ENCODE measurements at places on chromosomes 7 and 10.
A peak's percentile ranks its signal among the peaks of the same experiment; 100 is the strongest.

DNA sequence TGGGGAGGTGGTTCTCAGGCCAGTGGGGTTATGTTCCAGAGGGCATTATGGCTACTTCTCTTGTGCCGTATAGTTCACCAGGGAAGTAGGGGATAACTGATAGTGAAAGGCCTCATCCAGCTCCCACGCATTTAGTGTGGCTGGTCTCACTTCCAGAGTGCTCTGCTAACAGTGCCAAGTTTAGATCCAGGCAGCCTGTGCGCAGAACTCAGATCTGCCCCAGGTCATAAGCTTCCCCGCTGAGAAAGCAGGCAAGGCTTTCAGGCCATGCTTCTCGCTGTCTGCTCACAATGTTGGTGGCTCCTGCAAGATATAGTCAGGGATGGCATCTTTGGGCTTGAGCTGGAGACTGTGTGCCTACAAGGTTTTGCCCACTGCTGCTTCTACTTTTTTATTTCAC is 11.3 kb downstream of the AGK start:
- DNase-seq = no peak

GRCh38 chr7:104126411-104126841 is 81.4 kb downstream of the ORC5 start:
- DNase-seq = no peak

DNA sequence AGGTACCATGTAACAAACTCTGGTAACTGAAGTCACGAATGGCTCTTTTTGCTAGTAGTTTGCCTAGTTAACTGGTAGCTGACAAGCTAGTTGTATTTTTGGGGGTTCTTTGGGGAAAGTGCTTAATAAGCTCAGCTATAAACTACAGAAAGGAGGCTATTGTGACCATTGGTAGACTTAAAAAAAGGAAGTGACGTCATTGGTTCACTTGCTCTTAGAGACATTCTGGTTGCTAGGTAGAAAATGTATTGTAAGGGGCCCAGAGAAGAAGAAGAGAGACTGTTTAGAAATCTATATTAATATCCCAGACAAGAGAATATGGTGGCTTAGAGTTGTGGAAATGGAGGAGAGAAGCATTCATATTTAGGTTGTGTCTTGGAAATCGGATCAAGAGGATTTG is 103.0 kb downstream of the NXPH1 start:
- DNase-seq = no peak

GRCh38 chr10:63798599-63799498 is 277.6 kb downstream of the REEP3 start:
- no peak for DNase-seq

DNA sequence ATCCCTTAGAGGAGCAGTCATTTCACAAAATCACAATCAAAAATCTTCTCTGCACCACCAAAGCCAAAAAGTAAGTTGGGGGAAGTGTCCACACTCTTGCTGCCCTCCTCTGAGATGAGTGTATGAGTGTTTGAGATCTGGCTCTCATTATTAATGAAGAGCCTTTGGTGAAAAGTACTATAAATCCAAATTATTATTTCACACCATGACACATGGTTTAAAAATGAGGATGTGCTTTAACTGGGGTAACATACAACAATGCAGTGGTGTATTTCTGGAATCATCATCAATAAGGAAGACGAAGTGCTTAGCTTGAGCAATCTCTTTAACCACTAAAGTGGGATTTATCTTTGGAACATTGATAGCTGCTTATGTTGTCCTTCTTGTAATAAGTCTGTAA is 114.2 kb upstream of the ADAM12 start:
- no peak for DNase-seq

DNA sequence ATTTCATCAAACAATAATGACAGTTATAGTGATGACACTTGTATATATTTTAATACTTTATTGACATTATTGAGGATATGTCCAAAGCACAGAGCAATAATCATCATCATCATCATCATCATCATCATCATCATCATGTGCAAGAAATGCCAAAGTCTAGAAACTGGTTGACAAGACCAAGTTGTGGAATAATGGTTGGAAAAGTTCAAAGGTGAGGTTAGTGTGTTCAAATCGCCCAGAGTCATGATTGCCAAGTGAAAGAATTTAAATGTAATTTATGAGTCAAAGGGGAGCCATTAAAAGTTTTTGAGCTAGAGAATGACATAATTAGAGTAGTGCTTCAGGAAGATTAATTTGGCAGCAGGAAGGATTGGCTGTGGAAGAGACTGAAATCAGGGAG is 852.4 kb downstream of the SORCS1 start:
- DNase-seq = no peak

DNA sequence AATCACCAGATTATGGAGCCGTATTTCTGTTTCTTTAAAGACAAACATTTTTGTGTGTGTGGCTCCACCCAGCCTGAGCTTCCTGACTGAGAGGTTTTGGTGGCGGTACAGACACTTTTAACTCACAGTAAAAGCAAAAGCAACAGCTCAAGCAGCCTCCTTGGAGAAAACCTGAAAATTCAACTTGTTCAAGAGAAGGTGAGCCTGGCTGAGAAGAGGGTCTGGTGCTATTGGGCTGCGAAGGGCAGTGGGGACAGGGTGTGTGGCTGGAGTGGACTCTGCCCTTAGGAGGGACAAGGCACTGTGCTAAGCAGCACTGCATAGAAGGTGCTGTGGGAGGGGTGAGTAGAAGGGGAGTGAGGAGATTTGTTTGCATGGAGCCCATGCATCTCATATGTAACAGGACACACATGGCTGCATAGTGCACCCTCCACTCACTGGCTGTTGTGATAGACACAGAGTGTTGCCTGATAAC is at the start of gene GIMAP7:
TSS of gene GIMAP7 (plus strand) at position 125 of the 475 bp plus-strand sequence. CDS start 5,103 bp downstream, outside the sequence.
- DNase-seq = peak; percentile 86

- no peak for DNase-seq
Measured at GRCh38 chr7:46494441-46494840, 573.4 kb upstream of the IGFBP3 start.

DNA sequence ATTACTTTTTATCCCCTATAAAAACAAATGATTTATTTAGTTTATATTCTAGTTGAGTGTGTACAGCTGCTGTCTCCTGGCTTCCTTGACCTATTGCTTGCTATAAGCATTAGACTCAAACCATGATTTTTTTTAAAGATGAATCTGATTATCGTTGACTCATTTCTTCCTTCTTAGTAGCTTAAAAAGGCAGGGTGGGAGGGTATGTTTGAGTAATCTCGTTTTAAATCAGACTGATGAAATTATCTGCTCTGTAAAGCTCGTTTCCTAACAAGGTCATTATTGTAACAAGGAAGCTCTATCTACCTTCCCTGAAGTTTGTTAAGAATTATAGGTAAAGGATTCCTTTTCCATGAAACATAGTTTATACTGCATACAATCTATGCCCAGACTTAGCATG is 276.3 kb upstream of the KCND2 start:
- no peak for DNase-seq

- no peak for DNase-seq
Measured at GRCh38 chr7:135930565-135931461, 46.3 kb downstream of the MTPN start.

- peak; percentile 87 for DNase-seq
Measured at GRCh38 chr7:129825209-129825970, 127.4 kb downstream of the UBE2H start.

- no peak for DNase-seq
Measured at GRCh38 chr10:58930500-58930899, 245.9 kb upstream of the PHYHIPL start.

- DNase-seq = no peak
Measured at GRCh38 chr7:13282377-13282980, 595.0 kb downstream of the ARL4A start.

- no peak for DNase-seq
Measured at GRCh38 chr7:37816922-37817590, 31.3 kb upstream of the NME8 start.

DNA sequence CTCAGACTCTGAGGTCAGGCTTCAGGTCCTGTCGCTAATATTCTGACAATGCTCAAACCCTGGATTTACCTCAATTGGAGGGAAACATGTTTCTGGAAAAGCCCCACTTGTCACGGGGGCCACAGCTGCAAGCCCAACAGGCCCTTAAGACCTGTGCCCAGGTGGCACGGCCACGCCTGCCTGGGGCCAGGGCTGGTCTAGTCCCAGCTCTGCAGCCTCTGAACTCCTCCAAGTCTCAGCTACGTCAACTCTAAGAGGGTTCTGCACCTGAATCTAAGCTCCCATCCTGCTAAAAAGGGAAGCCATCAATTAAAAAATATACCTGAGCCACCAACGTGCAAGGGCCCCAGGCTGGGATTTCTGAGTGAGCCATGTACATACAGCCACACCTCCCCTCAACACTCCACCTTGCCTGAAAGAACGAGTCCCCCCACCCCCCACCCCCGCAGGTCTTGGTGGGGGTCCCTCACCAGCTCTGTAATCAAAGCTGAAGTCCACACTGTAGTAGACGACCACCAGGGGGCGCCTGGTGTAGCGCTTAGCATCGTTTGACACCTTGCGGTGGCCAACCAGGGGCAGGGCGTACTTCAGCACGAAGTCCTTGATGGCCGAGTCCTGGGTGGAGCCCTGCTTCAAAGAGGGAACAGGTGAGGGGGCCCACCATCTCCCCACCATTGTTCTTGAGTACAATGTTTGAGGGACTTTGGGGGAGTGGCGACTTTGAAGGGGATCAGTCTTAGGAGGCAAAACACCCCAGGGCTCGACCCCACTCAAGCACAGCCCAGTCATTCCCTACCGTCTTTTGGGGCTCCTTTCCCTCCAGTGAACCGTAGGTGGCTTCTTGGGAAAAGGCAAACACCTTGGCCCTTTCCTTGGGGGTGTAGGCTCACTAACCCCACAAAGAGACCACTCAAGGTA is 22.6 kb downstream of the PDIA4 start:
- peak; percentile 85 for DNase-seq

- DNase-seq = no peak
Measured at GRCh38 chr7:132030086-132030568, 473.7 kb upstream of the PODXL start.

- no peak for DNase-seq
Measured at GRCh38 chr7:101626069-101626671, 2.9 kb downstream of the MYL10 start.

DNA sequence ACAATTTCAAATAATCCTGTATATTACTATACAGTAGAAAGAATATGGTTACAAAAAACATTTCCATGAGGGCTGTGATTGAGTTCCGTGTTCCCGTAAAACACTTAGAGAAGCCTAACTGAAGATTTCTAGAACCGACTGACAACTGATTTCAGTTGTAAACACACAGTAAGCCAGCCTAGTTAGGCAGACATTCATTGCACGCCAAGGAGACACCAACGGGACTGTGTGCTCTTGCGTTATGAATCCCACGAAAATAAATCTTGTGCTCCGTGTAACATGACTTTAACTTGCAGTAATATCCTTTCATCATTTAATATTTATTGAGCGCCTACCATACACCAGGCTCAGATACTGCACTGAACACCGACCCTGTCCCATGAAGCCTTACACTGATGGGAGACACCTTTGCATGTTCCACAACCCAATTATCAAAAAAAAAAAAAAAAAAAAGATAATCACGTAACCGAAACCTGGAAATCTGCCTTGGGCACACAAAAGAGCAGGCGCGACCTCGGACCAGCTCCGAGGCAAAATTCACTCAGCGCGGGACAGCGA is 420 bp upstream of the KLHL7 start:
- no peak for DNase-seq

GRCh38 chr7:13091974-13092707 is 404.7 kb downstream of the ARL4A start:
- DNase-seq = no peak

GRCh38 chr10:78528749-78529204 is 495.1 kb downstream of the RPS24 start:
- DNase-seq = no peak

- no peak for DNase-seq
Measured at GRCh38 chr10:31099664-31100063, 68.0 kb upstream of the ZNF438 start.

- no peak for DNase-seq
Measured at GRCh38 chr7:12709726-12710502, 22.5 kb downstream of the ARL4A start.

- no peak for DNase-seq
Measured at GRCh38 chr10:50613150-50613549, 10.6 kb downstream of the SGMS1 start.

- DNase-seq = no peak
Measured at GRCh38 chr10:42934351-42934811, 142.5 kb upstream of the RET start.

- DNase-seq = no peak
Measured at GRCh38 chr10:88062385-88062784, 199.0 kb downstream of the PTEN start.

DNA sequence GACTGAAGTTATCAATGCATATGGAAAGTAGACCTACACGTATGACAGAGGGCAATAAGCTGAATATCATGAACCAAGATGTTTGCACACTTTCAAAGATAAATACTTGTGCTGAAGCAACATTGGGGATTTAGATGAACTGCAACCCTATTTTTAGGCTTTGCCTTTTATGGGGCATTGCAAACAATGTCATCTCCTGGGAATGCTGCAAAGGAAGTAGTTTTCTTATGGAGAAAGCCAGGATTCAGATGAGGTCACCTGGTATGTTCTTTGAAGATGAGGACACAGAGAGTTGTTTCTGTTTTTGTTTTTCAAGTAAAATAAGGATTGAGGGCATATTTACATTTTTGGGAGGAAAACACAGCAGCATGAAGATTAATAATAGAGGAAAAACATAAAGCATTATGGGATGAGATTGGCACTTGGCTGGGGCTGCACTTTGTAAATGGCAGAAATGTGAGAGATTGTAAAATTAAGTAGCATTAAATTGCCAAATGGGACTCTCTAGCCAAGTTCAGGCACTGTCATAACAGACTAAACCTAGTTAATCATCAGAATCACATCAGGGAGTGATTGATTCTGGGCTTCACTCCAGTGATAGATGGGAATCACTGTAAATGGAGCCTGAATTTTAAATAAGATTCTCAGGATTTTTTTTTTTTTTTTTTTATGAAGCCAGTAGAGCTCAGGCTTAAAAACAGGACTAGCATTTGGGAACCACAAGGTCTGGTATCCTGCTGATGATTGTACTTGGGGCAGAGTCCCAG is 63.1 kb downstream of the MALRD1 start:
- DNase-seq = no peak

GRCh38 chr10:81428456-81429134 is 446.4 kb upstream of the NRG3 start:
- no peak for DNase-seq

GRCh38 chr7:54932818-54933543 is 85.8 kb upstream of the EGFR start:
- no peak for DNase-seq

DNA sequence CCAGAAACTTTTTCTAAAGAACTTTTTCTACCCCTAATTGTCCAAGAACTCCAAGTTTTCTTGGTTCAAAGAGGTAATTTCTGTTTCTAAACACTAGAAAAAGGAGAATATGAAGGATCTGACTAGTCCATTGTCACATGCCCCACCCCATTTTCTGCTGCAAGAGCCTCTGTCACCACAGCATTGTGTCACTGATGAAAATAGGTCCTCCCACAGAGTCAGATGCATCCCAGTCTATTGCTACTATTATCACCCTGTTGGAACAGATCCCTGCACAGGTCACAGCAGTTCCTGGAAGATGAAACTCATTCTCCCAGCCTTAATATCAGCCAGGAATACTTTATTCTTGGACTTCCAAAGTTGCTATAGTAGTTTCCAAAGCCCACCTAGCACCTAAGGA is 7.5 kb upstream of the CFTR start:
- DNase-seq = no peak

Measured in activated CD4-positive, alpha-beta T cell treated with anti-CD3 and anti-CD28 coated beads, Interleukin-2, amount 10 ng/mL, durations not matched to agents 7 days and 5 days (primary cell).